ENCODE measurements at places on chromosomes 3 and 15. TPM values are rescaled to one million over a fixed set of nuclear protein-coding genes. Genes with fewer than 3 reads are reported as not detected.

P2RY14 gene
- total RNA-seq = 1.4 TPM

TMEM87A gene
- total RNA-seq = 40.3 TPM

ATR gene
- total RNA-seq = 24.7 TPM

SLC51B gene
- not detected for total RNA-seq

GPR149 gene
- total RNA-seq = not detected

C3orf20 gene
- 0.23 TPM for total RNA-seq

ALAS1 gene
- 62.6 TPM for total RNA-seq

VWA5B2 gene
- total RNA-seq = not detected

PP2D1 gene
- not detected for total RNA-seq

SNTN gene
- total RNA-seq = not detected

LIPC gene
- 0.60 TPM for total RNA-seq

SCAMP5 gene
- 0.81 TPM for total RNA-seq

All from activated CD4-positive, alpha-beta memory T cell treated with anti-CD3 and anti-CD28 coated beads, Interleukin-2, amount 10 ng/mL, durations not matched to agents 7 days and 5 days (primary cell).